Hematopoietic multipotent progenitor cell treated with erythropoietin and hydrocortisone succinate and interleukin-3 and kit ligand, for 8 days (in vitro differentiated cells): ENCODE measurements at places on chromosomes 6 and 20.

DNA sequence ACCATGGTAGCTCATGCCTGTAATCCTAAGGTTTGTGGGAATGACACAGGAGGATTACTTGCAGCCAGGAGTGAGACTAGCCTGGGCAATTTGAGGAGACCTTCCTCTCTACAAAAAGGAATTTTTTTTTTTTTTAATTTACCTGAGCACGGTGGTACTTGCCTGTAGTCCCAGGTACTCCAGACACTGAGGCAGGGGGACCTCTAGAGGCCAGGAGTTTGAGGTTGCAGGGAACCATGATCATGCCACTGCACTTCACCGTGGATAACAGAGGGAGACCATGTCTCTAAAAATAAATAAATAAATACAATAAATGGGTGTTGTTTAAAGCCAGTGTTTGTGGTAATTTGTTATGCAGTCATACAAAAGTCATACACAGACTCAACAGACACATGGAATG is 2.4 kb upstream of the HLA-F start:
- DNase-seq: no peak

- DNase-seq: no peak
Observed at GRCh38 chr20:30513050-30513628, 744.3 kb upstream of the DEFB115 start.

DNA sequence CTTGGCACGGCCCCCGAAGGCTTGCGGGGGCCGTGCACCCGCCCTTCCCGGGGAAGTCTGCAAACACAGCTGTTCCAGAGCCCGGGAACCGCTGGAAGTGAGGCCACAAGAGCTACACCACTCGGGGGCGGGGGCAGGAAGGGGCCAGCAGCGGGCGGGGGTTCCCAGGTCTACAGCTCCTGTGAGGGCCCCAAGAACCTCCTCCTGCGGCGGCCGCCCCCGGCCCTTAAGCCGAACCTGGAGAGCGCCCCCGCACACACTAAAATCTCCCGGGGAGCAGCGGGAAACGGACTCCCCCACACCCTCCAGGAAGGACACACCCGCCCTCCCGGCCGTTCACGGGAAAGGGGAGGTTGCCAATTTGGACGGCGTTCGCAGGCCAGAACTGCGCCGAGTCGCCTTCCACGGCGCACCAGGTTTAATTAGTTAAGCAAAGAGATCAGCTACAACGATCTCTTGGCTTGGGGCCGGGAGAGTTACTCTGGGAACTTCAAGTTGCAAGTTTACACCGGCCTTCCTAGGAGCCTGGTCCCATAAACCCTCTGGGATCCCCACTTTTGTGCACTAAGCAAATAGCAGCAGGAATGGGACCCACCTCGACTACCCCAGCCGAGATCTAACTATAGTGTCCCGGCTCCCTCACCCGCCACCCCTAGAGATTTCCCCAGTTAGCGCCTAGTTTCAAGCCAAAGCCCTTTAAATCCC is 1.7 kb downstream of the JAG1 start:
- DNase-seq: peak; percentile 51

DNA sequence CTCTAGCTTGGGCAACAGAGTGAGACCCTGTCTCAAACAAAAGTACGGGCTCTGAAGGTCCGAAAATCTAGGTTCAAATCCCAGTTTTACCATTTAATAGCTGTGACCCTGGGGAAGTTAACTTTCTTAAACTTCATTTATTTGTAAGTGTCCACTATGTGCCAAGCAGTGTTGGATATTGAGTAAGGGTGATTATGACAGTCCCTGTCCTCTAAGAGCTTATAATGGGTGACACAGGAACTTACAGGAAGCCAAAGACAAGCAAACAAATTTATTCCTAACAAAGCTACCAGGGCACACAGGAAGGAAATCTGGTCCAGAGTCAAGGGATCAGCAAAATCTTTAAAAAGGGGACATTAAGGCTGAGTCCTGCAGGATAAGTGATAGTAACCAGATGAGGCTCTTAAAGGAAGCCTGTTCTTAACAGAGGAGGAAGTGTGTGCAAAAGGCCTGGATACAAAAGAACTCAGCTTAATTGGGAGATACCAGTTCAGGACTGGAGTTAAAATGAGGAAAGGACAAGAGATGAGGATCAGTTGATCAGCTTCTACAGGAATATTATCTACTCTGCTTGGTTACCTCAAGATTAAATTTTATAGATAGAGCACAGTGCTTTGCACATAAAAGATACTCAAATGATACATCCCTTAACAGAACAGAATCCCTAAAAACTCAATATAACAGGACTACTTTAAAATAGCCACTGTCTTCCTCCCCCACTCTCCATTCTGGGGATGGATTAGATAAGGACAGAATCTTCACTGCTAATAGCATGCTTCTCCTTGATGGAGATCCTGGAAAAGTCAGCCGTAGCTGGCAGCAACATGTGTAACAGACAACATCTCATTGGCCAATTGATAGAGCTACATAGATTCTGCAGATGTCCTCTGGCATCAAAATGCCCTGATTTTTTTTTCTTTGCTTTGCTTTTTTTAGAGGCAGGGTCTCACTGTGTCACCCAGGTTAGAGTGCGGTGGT is 6.1 kb downstream of the SNX3 start:
- no peak for DNase-seq

- peak; percentile 46 for DNase-seq
Observed at GRCh38 chr6:17869010-17869752, 118.3 kb downstream of the KIF13A start.

GRCh38 chr20:1001911-1002681 is at the start of gene RSPO4:
TSS of gene RSPO4 (minus strand) at chr20:1002311. CDS start at chr20:1002164, 147 bp downstream.
- no peak for DNase-seq

DNA sequence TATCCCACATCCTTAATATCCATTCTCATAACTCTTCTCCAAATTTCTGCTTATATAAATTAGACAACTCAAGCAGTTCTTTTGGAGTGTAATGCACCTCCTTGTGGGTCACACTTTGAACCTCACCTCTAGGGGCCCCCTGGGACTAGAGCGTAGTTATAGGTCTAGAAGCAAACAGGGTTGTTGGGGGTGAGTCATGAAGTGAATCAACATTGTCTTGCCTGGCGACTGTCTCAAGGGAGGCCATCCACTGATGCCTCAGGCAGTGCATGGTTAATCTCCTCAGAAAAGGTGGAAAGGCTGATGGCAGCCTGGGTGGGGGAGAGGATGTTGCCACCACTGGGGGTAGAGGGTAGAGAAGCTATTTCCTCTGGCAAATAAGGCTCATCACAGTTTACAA is 129.1 kb downstream of the TNFRSF21 start:
- DNase-seq: no peak

DNA sequence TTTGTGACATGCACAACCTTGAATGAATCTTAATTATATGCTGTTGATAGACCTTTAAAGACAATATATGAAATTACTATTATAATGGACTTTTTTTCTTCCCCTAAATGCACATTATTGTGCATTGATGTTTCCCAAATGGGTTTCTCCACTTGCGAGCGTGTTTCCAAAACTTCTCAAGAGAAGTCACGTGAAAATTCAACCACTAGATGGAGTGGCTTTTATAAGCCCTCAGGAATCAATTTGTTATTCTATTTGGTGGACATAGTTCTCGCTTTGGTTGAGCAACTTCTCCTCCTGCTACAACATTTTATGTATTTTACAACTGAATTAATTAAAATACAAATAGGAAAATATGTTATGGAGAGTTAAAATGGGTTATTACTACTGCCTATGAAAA is 9.0 kb downstream of the CNR1 start:
- DNase-seq: peak; percentile 4

GRCh38 chr20:16759181-16759563 is 11.0 kb downstream of the OTOR start:
- DNase-seq: no peak

- DNase-seq: no peak
Observed at GRCh38 chr6:141252828-141253608, 879.7 kb upstream of the GJE1 start.

DNA sequence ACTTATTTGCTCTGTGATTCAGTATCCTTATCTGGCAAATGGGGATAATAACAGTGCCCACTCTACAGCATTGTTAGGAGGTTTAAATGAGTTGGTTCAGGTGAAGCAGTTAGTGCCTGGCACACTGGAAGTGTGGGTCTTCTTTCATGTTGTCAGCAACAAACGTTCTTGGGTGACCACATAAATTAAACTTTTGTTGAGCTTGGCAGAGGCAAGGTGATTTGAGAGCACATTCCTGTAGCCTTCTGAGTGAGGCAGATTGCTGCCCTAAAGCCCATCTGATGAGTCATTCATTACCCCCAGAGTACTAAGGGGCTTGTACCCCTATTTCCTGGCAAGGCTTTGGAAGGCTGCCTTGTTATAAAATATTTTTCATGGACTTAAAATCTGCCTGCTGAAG is 25.8 kb downstream of the SEC23B start:
- no peak for DNase-seq

- no peak for DNase-seq
Observed at GRCh38 chr20:10242166-10242565, 23.5 kb downstream of the SNAP25 start.

- DNase-seq: no peak
Observed at GRCh38 chr20:50758469-50758868, 27.1 kb downstream of the PARD6B start.

DNA sequence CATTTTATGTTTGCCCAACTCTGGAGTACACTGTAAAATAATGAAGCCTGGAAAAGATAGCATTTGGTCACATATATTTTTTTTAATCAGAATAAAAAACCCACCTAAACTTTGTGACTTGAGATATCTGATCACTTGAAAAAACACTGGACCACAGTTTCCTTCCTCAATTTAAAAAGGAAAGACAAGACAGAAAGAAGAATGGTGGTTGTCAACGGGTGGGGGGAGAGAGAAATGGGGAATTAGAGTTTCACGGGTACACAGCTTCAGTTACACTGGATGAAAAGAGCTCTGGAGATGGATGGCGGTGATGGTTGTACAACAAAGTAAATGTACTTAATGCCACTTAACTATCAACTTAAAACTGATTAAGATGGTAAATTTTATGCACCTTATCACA is 14.7 kb upstream of the DST start:
- DNase-seq: no peak

DNA sequence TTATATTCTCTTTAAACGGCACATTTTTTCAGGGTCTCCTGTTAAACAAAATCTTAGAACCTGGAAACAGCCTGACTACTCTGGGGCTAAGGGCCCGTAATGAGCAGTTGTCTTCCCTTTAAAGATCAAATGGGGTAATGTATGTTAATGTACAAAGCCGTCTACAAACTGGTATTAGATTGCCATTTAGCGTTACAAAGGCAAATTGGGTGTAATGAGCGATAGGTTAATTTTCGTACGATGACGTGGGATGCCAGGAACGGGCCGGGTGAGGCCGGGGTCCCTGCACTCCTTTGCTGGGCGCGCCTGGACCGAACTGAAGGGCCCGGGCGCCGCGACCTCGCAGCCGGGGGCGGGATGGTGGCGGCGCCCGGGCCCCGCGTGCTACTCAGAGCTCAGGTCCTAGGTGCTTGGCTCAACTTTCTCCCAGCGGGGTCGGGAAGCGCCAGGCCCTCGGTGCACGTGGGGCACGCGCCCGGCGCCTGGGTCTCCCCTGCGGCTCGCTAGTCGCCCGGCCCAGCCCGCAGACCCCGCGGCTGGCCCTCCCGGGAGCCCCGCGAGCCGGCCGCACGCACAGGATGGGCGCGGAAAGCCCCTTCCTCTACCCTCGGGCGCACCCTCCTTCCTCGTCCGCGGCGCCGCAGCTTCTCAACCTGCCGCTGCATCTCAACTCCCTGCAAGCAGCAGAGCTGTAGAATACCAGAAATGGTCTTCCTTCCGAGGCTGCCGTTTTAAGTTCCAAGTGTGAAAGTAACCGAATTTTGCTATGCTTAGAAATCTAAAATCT is 5.9 kb downstream of the NKX2-4 start:
- no peak for DNase-seq

GRCh38 chr20:19161336-19161735 is 51.1 kb upstream of the SLC24A3 start:
- DNase-seq: no peak

- no peak for DNase-seq
Observed at GRCh38 chr20:16270314-16270931, 302.8 kb downstream of the KIF16B start.

DNA sequence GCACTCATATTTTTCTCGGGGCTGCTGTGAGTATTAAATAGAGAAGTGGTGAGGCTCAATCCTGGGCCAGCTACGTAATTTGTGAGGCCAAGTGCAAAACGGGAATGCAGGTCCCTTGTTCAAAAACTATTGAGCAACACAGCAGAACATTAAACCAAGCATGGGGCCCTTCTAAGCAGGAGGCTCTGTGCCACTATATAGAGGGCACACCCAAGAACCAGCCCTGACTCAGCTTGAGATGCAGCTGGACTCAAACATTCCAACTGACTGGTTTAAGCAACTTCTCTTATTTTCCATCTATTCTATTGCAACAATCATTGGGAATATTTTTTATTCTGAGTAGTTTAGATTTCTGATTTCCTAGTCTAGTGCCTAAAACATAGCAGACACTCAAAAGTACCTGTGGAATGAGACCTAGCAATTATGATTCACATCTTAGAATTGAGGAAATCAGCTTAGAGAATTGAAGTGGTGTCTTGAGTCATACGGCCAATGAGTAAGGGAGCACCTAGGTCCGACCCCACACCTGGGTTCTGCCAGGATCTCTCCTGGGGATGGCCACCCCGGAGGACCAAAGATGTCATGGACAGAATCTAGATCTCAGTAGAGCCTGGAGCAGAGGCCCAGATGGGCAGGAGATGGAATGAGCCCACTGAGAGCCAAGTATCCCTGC is 1.3 kb downstream of the SIRPB2 start:
- DNase-seq: no peak

DNA sequence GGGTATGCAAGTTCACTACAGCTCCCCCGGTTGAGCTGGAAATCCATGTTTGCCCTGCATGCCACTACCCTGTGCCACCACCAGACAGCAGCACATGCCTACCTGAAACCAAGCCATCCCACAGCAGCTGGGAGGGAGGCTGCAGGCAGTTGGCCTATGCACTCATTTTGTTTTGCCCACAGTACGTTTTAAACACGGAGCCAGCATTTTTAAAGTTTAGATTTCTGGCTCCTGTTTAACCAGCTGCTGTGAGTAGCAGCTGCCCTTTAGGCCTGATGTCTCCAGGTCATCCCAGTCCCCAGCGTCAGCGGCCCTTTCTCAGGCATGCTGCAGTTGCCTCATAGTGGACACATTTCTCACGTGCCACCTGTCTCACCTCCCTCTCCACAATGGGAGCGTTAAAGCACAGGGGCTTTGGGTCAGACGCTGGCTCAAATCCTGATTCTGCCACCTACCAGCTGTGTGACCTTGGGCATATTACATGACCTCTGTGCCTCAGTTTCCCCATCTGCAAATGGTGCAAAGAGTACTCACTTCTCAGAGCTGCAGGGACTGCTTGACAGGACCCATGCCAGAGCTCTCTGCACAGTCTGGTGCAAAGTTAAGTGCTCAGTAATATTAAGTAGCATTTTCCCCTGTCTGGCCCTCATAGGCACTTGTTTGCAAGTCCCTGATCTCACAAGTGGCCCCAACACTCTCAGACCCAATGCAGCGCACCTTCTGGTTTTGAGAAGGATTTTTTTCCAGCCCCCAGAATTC is 8.2 kb upstream of the UBE2V1 start:
- DNase-seq: peak; percentile 78
